ENCODE measurements at places on chromosomes 16 and 17.

- no peak for DNase-seq
These were observed 5.1 kb downstream of the KIFC3 start for GRCh38 chr16:57797216-57797525.

DNA sequence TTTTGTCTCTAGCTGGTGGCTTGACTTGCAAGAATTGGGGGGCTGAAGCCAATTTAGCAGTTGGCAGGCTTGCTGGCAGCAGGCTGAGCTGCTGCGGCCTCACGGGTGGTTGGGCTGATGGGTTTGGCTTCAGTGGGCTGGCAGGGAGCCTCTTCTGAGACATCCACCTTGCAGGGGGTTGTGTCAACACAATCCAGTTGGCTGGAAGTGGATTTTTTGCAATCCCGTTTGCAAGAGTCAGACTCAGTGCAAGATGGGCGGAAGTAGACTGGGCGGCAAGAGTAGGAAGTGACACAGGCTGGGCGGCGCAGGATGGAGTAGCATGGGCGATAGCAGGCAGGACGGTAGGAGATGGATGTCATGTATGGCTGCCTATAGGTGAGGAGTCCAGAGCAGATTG lies 1.5 kb downstream of the KRTAP16-1 start:
- no peak for DNase-seq

DNA sequence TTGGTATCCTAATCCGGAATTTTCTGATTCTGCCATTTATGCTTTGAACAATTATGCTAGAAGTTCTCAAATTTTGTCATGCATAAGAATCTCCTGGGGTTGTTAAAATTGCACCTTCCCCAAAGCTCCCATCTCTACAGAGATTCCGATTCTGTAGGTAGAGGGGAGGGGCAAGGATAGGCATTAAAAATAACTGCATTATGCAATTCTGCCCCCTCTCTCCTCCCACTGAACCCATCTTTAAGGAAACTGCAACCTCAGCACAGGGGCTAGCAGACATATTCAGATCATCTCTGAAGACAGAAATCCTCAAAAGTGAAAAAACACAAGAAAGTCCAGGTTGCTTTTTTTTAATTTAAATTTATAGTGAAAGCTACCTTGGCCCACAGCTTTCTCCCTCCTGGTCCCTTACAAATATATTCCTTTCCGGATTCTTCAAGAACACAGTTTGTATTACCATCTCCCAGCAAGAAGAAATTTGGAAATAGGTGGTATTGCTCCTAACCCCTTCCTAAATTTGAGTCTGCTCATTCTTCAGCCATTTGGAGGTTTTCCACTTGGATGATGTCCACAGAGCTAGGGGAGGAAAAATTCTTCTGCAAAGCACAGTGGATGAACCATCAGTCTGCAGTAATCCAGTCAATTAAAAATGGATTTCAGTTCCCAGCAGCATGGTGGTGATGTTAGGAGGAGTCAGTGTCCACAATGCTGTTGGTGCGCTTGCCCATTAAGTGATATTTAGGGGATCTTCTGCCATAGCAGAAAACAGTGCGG lies 67.7 kb downstream of the RBFOX1 start:
- no peak for DNase-seq

- no peak for DNase-seq
These were observed 2.1 kb upstream of the ESRP2 start for GRCh38 chr16:68238029-68238345.

DNA sequence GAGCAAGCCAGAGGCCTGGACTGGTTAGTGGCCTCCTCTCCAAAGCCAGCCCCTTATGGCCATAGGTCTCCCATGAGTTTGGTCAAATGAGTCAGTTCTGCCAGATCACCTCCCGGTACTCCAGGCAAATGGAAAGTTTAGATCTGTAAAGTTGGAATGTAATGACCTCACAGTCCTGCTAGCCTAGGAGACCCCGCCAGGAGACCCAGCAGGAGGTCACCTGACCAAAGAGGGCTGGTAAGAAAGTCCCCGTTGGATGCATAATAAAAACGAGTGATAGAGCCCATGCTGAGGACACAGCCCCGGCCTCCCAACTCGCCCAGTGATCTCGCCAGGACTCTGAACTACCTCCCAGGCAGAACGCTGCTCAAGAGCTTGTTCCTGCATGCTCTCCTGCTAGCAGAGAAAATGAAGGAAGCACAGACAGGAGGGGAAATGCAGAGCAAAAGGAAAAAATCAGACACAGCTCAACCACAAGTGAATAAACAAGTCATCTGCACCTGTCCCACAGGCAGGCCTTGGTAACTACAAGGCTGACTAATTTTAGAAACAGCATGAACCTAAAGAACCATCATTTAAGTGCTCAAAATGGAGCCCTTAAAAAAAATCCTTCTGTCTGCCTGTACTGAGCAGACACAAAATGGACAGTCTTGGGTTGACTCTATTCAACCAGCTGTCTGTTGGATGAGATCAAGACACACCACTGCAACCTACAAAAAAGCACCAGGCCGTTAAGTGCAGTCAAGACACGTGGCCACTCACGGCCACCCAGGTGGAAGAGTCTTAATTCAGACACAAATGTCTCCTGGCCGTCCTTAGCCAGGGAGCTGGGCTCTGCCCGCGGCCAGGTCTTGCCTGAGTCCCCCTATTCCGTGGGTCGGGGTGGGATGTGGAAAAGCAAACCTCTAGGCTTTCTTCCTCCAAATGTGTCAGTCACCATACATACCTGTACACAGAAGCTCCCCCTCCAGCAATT lies 9.2 kb downstream of the CDIP1 start:
- DNase-seq = no peak

- no peak for DNase-seq
These were observed 150.3 kb downstream of the IRX3 start for GRCh38 chr16:54136276-54136625.

DNA sequence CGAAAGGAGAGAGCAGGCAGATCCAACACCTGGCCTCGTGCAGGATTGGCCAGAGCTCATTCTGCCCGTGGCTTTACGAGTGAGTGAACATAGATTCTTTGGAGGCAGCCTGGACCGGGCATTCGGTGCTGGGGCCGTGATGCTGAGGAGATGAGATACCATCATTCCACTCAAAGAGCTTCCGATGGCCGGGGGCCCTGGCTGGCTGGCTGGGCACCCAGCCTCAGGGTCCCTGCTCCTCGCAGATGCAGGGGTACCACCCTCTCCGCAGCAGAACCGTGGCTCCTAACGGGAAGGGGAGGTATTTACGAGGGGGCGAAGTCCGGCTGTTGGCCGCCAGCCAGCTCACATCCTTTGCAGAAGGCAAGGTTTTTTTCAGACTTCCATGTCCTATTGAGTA lies 66.1 kb upstream of the FOXF1 start:
- DNase-seq = no peak

- DNase-seq = no peak
These were observed 687.2 kb downstream of the WWOX start for GRCh38 chr16:78786635-78787034.

- DNase-seq = no peak
These were observed 60.4 kb downstream of the ZFHX3 start for GRCh38 chr16:72987480-72987901.

GRCh38 chr17:57480438-57481196 lies 224.3 kb downstream of the MSI2 start:
- DNase-seq = peak; percentile 27

GRCh38 chr17:68780596-68780995 lies 174.6 kb downstream of the ABCA8 start:
- DNase-seq = peak; percentile 60

DNA sequence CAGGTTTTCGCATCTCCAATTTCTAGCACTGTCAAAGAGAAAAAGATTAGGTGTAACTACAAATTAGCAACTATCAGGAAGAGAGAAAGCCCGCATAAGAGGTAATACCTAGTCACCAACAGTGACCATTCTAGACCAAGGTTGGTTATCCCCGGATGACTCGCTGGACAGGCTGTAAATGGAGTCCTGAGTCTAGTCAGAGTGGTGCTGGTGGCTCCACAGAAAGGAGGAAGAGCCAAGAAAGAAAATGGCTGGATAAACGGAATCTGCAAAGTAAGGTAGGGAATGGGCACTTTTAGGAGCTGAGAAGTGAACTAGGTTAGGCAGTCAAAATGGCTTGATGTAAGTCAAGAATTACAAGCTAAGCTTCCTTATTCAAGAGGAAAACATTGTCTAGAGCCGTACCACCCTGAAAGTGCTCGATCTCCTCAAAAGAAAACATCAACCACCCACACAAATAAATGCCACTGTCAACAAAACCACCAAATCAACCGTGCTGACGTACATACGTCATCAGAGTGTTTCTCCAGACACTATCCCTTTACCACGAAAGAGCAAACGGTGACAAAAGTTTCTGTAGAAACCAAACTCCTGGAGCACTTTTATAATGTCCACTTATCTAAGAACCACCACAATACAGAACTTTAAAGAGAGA lies 2.2 kb downstream of the GSPT1 start:
- DNase-seq = peak; percentile 12

DNA sequence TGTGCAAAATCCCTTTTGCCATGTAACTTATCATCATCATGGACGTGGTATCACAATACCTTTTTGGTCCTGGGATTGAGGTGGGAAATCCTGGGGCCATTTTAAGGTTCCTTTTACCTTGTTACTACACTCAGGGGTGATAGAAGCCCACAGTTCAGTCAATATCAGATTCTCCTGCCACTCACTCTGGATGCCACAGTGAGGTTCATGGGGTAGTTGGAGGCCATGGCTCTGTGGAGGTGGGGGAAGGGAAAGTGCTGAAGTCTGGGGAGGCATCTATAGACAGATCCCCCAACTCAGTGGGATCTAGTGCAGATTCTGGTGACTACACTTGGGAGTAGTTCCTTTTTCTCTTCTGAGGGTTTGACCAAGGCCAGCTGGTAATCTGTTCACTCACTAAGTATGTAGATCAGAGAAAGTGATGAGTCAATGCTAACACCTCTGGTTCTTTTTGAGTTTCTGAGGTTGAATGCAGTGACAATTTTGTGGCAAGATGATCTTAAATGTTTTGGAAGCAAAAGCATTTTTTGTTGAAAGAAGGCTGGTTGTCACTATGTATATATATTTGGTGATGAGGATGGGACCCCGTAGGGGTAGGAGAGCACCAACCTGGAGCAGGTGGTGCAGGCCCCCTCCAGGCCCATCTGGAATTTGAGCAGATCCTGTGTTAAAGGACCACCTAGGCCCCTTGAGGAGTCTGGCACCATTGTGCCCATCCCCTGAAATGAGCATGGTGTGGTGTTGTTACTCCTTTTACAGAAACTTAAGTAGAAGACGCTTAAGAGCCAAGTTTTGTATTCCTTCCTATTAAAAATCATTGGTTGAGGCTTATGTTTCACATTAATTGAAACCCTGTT lies 18.8 kb upstream of the IRF8 start:
- no peak for DNase-seq

GRCh38 chr17:75601057-75601987 lies 13.7 kb downstream of the MYO15B start:
- peak; percentile 93 for DNase-seq

DNA sequence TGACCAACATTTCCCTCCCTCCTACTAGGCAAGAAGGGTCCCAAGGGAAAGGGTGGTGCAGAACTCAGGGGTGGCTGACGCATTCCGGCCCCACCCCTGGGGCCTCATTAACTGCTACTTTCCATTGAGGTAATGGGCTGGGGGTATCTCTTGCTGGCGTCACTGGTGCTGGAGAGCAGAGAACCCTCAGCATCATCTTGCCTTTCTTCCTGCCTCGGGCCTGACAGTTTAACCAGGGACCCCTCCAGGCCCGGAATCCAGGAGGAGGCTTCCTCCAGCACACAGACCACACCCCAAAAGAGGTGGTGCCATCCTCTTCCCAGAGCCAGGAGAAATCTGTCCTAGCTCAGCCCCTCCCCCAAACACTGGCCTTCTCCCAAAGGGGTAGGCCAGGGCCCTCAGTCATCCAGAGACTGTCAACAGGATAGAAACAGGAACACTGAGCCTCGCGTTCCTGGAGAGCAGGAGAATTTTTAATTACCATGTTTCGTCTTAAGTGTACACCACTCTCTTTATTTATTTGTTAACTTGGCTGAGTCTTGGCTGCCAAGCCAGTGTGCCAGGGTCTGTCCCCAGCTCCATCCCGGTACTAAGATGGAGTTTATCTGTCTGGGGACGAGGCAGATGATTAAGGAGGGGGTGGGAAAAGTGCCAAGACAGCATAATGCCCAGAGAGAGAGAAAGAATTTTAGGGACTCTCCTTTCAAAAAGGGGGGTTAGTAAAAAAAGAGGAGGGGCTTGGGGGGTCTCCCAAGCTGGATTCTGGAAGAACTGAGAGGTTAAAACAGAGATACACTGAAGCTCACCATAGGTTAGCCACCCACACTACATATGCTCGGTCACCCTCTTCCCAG lies 5.1 kb downstream of the ETV4 start:
- peak; percentile 59 for DNase-seq

GRCh38 chr17:28700830-28701492 lies 10.7 kb downstream of the PROCA1 start:
- DNase-seq = no peak

- DNase-seq = no peak
These were observed 38.2 kb downstream of the MARF1 start for GRCh38 chr16:15604460-15605440.

DNA sequence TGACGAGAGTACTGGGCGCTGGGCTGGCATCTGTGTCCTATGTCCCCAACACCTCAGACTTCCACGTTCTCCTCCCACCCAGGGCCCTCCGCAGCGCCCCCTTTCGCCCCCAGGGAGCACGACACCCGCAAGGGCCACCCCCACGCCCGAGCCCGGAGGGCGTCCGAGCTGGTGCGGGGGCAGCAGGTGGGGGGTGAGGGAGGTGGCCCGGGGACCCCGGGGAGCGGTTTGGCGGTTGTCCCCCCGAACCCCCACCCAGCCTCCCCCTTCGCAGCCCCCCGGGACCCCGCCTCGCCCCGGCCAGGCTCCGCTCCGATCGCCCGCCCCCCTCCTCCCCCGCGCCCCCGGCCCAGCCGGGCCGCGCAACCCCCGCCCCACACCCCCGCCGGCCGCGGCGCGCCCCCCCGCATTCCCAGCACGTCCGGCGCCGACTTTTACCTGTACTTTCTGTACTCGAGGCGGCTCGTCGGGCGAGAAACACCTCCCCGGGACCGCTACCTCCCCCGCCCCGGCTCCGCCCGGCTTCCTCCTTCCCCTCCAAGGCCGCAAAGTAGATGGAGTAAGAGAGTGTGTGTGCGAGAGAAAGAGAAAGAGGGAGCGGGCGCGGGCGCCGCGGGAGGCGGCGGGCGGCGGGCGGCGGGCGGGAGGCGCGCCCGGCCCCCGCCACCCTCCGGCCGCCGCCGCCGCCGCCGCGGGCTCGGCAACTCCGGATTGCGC lies 901 bp downstream of the CDYL2 start:
- no peak for DNase-seq

DNA sequence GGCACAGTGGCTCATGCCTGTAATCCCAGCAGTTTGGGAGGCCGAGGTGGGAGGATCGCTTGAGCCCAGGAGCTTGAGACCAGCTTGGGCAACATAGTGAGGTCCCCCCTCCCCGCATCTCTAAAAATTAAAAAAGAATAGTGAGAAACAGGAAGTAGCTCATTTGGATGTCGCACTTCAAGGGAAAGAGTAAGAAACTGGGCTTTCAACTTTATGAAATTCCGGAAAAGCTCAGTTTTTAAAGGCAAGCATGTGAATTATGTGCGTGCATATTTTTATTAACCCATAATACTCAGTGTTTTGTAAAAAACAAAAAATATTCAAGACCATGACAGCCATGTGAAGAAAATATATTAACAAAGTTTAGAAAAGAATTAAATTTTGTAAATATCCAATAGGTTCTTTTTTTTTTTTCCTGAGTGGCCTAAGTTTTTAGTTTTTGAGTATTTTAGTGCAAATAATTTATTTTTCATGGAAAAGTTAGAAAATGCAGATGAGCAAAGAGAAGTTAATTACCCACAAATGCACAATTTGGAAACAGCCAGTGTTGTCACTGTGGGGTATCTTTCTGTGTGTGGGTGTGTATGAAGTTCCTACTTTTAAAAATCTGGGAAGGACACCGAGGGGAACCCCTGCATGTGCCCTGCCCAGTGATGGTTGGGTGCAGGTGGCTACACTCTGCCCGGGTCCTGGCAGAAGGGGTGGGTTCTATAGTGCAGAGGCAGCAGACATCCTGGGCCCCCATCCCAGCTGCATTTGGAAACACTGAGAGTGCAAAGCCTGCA lies 40.0 kb downstream of the CIBAR2 start:
- DNase-seq = no peak

Data from SK-MEL-5 (cell line).